Naive thymus-derived CD4-positive, alpha-beta T cell (primary cell): ENCODE measurements at places on chromosomes 7 and 10.

GRCh38 chr7:66307591-66308215 is 102.6 kb downstream of the TPST1 start:
- H3K27me3 ChIP-seq: no peaks in the 10 kb centered on the region
- H3K27ac ChIP-seq: no peak overlapping the region
- H3K4me1 ChIP-seq: no peaks in the 10 kb centered on the region
- no peak for DNase-seq
- H3K36me3 ChIP-seq: no peaks in the 10 kb centered on the region
- H3K4me3 ChIP-seq: no peak overlapping the region

DNA sequence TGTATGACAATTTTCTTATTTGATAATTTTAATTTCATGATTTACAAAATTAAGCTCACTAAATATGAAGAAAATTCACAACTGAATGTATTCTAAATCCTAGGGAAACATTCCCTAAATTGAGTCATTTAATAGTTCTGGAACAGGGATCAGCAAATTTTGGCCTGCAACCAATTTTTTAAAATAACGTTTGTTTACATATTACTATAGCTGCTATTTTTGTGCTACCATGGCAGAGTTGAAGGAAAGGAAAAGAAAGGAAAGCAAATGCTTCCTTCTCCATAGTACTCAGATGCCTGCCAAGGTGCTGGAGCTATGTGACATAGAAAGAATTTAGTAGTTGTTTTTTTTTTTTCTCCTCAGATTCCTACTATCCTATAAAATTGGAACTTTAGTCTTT is 1307.7 kb upstream of the LRRTM3 start:
- no peaks in the 10 kb centered on the region for H3K4me1 ChIP-seq
- no peaks in the 10 kb centered on the region for H3K36me3 ChIP-seq
- no peaks in the 10 kb centered on the region for H3K27me3 ChIP-seq
- no peak for DNase-seq
- no peak overlapping the region for H3K27ac ChIP-seq

DNA sequence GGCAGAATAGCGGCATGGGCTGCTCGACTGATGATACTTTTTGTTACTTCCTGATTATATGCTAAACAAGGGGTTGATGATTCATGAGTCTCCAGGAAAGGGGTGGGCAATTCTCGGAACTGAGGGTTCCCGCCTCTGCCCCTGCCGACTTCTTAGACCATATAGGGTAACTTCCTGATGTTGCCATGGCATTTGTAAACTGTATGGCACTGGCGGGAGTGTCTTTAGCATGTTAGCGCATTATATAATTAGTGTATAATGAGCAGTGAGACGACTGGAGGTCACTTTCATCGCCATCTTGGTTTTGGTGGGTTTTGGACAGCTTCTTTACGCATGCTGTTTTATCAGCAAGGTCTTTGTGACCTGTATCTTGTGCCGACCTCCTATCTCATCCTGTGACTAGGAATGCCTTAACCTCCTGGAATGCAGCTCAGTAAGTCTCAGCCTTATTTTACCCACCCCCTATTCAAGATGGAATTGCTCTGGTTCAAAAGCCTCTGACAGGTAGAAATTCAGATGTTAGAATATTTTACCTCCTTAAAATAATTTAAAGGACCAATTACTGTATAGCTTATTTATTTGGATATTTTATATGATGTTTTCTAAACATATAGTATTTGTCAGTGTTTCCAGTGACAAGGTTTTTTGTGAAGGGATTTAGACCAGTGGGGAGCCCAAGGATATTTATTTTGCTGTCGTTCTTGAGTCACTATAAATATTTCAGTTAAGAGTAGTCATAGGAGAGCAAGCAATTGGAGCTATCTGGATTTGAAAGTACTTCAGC is 90.1 kb upstream of the PIK3CG start:
- H3K4me3 ChIP-seq: no peak overlapping the region
- no peak for DNase-seq
- no peaks in the 10 kb centered on the region for H3K36me3 ChIP-seq
- H3K27ac ChIP-seq: no peak overlapping the region
- no peaks in the 10 kb centered on the region for H3K27me3 ChIP-seq
- no peaks in the 10 kb centered on the region for H3K4me1 ChIP-seq

- no peak overlapping the region for H3K4me3 ChIP-seq
- DNase-seq: no peak
- H3K27me3 ChIP-seq: no peaks in the 10 kb centered on the region
- no peak overlapping the region for H3K27ac ChIP-seq
- no peaks in the 10 kb centered on the region for H3K36me3 ChIP-seq
Measured at GRCh38 chr10:118983263-118983662, 46.3 kb upstream of the NANOS1 start.

GRCh38 chr10:131617113-131617858 is 283.5 kb upstream of the PPP2R2D start:
- no peaks in the 10 kb centered on the region for H3K36me3 ChIP-seq
- no peak overlapping the region for H3K4me3 ChIP-seq
- H3K4me1 ChIP-seq: no peaks in the 10 kb centered on the region
- no peaks in the 10 kb centered on the region for H3K27me3 ChIP-seq
- no peak for DNase-seq

GRCh38 chr7:111833466-111833865 is 271.2 kb upstream of the IMMP2L start:
- DNase-seq: no peak
- no peaks in the 10 kb centered on the region for H3K27me3 ChIP-seq
- H3K27ac ChIP-seq: no peak overlapping the region
- H3K4me3 ChIP-seq: no peak overlapping the region
- no peaks in the 10 kb centered on the region for H3K36me3 ChIP-seq

DNA sequence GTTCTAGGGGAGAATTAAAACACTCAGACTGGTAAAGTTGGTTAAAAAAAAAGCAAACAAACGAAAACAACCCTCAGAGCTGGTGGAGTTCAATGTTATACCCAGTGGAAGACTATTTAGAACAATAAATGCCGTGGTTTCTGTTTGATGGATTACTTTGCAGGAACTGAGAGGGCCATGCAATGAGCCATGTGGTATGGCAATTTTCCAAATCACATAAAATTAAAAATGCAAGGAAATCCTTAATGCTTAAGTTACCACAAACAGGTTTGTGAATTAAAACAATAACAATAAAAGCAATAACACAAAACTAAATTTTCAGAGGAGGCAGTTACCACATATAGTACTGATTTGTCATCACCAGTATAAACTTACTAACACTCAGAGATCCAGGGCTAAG is 96.9 kb downstream of the RTKN2 start:
- H3K27me3 ChIP-seq: no peaks in the 10 kb centered on the region
- no peak for DNase-seq
- H3K4me3 ChIP-seq: no peak overlapping the region
- no peak overlapping the region for H3K27ac ChIP-seq
- H3K4me1 ChIP-seq: peaks cover 5% of the 10 kb centered on the region

DNA sequence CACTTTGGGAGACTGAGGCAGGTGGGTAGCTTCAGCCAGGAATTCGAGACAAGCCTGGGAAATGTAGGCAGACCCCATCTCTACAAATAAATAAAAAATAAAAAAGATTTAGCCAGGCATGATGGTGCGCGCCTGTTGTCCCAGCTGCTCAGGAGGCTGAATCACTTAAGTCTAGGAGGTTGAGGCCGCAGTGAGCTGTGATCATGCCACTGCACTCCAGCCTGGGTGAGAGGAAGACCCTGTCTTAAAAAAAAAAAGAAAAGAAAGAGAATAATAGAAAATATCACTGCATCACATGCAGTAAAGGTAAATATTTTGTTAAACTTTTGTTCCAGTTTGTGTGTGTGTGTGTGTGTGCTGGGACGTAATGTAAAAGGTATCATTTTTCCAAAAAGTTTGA is 3.0 kb downstream of the STRIP2 start:
- H3K36me3 ChIP-seq: no peaks in the 10 kb centered on the region
- no peak overlapping the region for H3K4me3 ChIP-seq
- peaks cover 14% of the 10 kb centered on the region for H3K4me1 ChIP-seq
- H3K27me3 ChIP-seq: peaks cover 6% of the 10 kb centered on the region
- no peak overlapping the region for H3K27ac ChIP-seq

- H3K36me3 ChIP-seq: no peaks in the 10 kb centered on the region
- peak overlapping the region; percentile 85 for H3K27ac ChIP-seq
- H3K27me3 ChIP-seq: no peaks in the 10 kb centered on the region
- H3K4me3 ChIP-seq: peak overlapping the region; percentile 98
Measured at GRCh38 chr7:112790586-112791003, 402 bp upstream of the TMEM168 start.

- peaks cover 6% of the 10 kb centered on the region for H3K36me3 ChIP-seq
- H3K4me1 ChIP-seq: peaks cover 34% of the 10 kb centered on the region
- peak overlapping the region; percentile 93 for H3K4me3 ChIP-seq
- DNase-seq: peak; percentile 56
- H3K27ac ChIP-seq: peak overlapping the region; percentile 92
Measured at GRCh38 chr10:123007558-123008354, 839 bp downstream of the IKZF5 start.

GRCh38 chr10:46255801-46256747 is 30.7 kb upstream of the ANTXRL start:
- H3K4me1 ChIP-seq: peaks cover 2% of the 10 kb centered on the region
- DNase-seq: no peak
- no peak overlapping the region for H3K27ac ChIP-seq
- no peaks in the 10 kb centered on the region for H3K27me3 ChIP-seq

GRCh38 chr10:114719311-114719710 is 61.2 kb upstream of the ABLIM1 start:
- no peaks in the 10 kb centered on the region for H3K36me3 ChIP-seq
- H3K27ac ChIP-seq: no peak overlapping the region
- H3K4me1 ChIP-seq: no peaks in the 10 kb centered on the region

- H3K27me3 ChIP-seq: no peaks in the 10 kb centered on the region
- H3K27ac ChIP-seq: no peak overlapping the region
- H3K36me3 ChIP-seq: no peaks in the 10 kb centered on the region
- no peaks in the 10 kb centered on the region for H3K4me1 ChIP-seq
Measured at GRCh38 chr10:69854511-69855345, 53.0 kb downstream of the COL13A1 start.

DNA sequence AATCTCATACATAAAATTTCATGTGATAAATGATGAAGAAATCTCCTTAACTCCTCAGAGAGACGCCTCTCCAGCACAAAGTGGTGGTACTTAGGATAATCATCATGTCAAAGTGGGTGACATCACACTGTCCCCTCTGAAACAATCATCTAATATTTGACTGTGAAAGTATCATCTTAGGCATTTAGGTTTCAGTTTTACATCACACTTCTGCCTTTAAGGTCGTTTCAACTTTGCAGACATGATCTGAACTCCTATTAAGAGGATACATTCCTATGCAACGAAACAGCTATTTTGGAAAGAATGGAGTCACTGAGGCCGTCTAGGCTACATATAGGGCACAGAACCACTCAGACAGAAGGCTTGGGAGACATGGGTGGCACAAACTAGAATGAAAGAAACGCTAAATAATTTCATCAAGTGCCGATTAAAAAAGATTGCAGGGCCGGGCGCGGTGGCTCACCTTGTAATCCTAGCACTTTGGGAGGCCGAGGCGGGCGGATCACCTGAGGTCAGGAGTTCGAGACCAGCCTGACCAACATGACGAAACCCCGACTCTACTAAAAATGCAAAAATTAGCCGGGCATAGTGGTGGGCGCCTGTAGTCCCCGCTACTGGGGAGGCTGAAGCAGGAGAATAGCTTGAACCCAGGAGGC is 2.0 kb downstream of the VOPP1 start:
- H3K27ac ChIP-seq: peak overlapping the region; percentile 24
- DNase-seq: no peak
- H3K4me3 ChIP-seq: peak overlapping the region; percentile 45
- no peaks in the 10 kb centered on the region for H3K27me3 ChIP-seq
- H3K36me3 ChIP-seq: no peaks in the 10 kb centered on the region
- peaks cover 51% of the 10 kb centered on the region for H3K4me1 ChIP-seq

DNA sequence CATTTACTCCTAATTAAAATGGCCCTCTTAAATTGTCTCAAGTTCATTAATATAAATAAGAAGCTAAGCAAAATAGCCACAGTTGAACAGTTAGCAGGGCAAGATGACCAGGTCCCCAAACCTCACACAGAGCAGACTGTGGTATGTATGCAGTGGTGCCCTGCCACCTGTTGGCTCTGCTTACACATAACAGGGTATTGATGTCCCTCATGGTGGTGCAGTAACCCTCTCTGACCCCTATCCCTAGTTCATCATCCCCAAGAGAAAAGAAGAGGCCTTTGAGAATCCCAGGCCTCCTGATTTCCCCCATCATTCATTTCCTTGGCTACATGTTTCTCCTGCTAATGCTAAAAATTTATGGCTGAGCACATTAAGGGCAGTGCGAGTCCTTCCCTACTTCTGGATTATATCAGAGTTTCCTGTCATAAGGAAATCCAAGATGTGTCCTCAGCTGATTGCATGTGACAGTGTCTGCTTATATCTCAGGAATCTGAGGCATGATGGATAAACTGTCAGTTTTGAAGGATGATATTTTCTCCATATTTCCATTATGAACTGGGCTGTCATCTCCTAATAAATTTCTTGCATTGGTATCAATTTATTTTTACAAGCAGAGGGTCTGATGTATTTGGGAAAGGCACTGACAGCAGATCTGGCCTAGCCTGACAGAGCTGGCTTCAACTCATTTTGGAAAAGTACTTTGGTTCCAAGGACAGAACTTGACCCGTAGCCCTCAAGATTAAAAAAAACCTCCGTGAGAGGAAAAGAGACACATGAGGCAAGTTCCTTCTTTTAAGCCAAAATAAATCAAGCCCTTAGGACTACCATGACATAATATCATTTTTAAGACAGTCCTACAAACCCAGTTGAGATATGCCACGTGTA is 880.6 kb downstream of the LRMDA start:
- no peak for DNase-seq
- no peak overlapping the region for H3K4me3 ChIP-seq

GRCh38 chr7:117020591-117020973 is 67.3 kb downstream of the ST7 start:
- no peak overlapping the region for H3K27ac ChIP-seq
- H3K27me3 ChIP-seq: no peaks in the 10 kb centered on the region
- DNase-seq: no peak
- no peak overlapping the region for H3K4me3 ChIP-seq
- H3K4me1 ChIP-seq: no peaks in the 10 kb centered on the region

DNA sequence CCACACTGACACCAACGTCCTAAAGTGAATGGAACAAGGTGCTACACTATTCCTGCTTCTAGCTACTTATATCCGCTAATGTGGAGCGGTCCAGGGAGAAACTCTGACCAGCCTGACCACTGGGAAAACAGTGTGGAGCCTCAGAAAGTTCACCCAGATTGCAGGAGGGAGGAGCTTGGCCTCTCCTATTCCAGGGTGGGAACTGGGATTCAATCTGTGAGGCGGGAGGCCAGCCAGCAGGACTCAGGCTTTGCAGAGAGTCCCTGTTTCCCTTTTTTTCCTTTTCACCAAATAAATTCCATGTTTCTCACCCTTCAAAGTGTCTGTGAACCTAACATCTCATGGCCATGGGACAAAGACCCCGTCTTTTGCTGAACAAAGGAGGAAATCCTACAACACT is 86.4 kb upstream of the SEMA3C start:
- H3K36me3 ChIP-seq: no peaks in the 10 kb centered on the region
- H3K27ac ChIP-seq: no peak overlapping the region
- H3K4me1 ChIP-seq: no peaks in the 10 kb centered on the region
- no peaks in the 10 kb centered on the region for H3K27me3 ChIP-seq
- DNase-seq: no peak
- H3K4me3 ChIP-seq: no peak overlapping the region

GRCh38 chr10:128275388-128276177 is 149.4 kb upstream of the MKI67 start:
- H3K4me1 ChIP-seq: no peaks in the 10 kb centered on the region
- H3K27me3 ChIP-seq: no peaks in the 10 kb centered on the region
- H3K36me3 ChIP-seq: no peaks in the 10 kb centered on the region
- DNase-seq: no peak
- H3K4me3 ChIP-seq: no peak overlapping the region

GRCh38 chr7:2709553-2710285 is 21.7 kb downstream of the AMZ1 start:
- no peaks in the 10 kb centered on the region for H3K27me3 ChIP-seq
- H3K36me3 ChIP-seq: no peaks in the 10 kb centered on the region
- H3K27ac ChIP-seq: no peak overlapping the region
- DNase-seq: peak; percentile 80
- peak overlapping the region; percentile 37 for H3K4me3 ChIP-seq
